Left ventricle myocardium inferior (tissue), 1 donor: ENCODE measurements at places on chromosomes 1 and 21.

- DNase-seq, result no peak
Observed at GRCh38 chr1:152770411-152770810, 4.5 kb upstream of the LCE1F start.

GRCh38 chr1:72282271-72283021, at the start of gene NEGR1:
Gene NEGR1 (minus strand): TSS chr1:72282539.
- peak; percentile 88 for DNase-seq

DNA sequence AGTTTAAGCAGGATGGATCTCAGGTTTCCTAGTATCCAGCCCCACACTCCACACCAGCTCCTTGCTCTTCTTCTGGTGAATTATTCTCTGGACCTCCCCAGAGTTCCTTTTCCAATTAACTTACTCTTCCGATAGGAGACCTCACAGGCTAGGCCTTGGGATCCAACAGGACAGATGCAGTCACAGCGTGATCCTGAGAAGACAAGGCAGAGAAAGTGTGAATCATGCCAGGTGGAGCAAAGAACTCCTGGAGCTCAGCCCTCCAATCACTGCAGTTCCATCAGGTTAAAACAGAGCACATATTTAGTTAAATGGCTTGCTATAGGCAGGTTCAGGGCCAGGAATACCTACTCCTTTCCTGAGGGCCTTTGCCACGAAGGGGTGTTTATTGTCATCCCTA, 34.1 kb downstream of the C8B start:
- no peak for DNase-seq

GRCh38 chr1:173688300-173688699, 18.6 kb upstream of the ANKRD45 start:
- DNase-seq, result no peak

- DNase-seq, result no peak
Observed at GRCh38 chr1:43184388-43184787, 12.3 kb downstream of the CFAP57 start.

GRCh38 chr1:26771643-26772321, 16.0 kb upstream of the PIGV start:
- DNase-seq, result no peak

DNA sequence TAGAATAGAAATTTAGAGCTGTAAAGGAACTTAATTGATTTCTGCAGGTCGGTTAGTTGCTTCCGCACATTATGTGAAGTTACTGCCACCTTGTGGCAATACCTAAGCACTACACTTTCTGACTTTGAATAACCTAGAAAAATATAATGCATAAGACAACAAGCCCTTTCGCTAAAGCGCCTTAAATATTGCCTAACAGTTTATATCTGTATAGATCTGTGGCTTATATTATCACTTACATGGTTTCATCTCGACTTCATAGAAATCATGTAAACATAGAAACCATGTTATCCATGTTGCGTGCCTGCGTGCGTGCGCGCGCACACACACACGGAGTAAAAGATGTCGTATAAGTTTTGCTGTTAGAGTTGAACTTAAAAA, 10.9 kb upstream of the IFI16 start:
- DNase-seq, result peak; percentile 40

- no peak for DNase-seq
Observed at GRCh38 chr1:9721606-9722377, 70.3 kb downstream of the PIK3CD start.

DNA sequence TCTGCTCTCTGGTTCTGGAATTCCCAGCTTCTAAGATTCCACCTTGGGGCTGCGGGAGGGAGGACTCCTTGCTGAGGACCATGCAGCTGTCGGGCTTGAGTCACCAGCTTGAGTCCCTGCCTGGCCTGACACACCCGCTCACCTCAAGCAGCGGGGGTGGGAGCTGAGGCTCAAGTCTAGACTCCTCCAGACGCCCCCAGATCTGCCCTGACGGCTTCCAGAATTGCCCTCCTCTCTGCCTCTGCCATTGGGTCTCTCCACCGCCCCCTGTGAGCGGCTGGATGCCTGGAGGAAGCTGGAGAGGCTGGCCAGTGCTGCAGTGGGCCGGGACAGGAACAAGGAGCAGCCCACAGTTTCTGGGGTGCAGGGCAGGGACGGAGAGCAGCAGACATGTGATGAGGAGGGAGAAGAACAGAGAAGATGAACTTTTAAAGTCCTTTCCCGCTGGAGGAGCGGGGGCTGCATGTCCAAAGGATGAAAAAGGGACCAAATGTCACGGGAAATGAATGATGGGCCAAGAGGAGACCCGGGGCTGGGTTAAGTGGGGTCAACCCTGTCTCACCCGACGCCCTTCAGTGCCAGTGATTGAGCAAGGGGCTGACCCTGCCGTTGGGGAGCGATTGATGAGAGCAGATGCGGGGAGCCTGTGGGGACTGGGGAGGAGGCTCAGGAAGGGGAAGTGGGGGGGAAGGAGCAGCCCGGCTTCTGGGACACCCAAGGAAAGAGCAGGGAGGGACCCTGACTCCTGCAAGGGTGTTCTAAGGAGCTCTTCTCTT, 13.5 kb downstream of the CRABP2 start:
- DNase-seq, result no peak

- DNase-seq, result no peak
Observed at GRCh38 chr1:235351441-235351840, 15.8 kb upstream of the TBCE start.

GRCh38 chr1:243883551-243883950, 33.5 kb upstream of the AKT3 start:
- no peak for DNase-seq

GRCh38 chr1:200314085-200314750, 95.6 kb downstream of the ZNF281 start:
- DNase-seq, result no peak

DNA sequence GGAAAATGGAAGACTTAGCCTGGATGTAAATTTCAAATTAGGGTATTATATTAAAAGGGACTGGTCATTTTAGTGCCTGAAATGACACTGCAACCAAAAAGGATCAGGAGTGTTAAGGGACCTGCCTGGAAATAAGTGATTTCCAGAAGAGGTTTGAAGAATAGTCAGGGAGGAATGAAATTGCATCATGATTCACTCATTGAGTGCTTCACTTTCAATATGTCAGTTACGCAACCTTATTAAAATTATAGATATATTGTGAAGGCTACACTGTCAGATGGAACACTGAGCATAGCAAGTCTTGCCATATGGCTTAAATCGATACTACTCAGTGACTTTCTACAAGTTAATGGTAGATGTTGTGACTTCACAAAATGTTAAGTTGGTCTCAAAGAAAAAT, 275.2 kb upstream of the DPYD start:
- no peak for DNase-seq

- no peak for DNase-seq
Observed at GRCh38 chr1:3319874-3320245, 134.6 kb upstream of the ARHGEF16 start.

GRCh38 chr1:51238034-51238403, 1.9 kb downstream of the RNF11 start:
- no peak for DNase-seq

DNA sequence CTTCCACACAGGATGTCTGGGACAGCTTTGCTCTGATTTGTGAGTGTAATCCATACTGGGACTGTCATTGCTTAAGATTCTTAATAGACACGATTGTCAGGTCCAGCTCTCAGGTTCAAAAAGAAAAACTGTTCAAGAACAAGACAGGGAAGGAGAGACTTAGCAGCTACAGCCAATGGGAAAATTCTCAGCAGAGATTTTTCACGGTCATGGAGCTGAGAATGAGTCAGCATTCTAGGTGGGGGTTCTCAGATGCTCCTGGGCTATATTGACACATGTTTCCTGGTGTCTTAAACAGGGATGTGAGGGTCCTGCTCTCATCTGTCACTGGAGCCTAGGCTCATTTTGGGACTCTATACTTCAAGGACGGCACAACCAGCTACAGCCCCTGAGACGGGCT, 318.3 kb downstream of the RRAGC start:
- no peak for DNase-seq

DNA sequence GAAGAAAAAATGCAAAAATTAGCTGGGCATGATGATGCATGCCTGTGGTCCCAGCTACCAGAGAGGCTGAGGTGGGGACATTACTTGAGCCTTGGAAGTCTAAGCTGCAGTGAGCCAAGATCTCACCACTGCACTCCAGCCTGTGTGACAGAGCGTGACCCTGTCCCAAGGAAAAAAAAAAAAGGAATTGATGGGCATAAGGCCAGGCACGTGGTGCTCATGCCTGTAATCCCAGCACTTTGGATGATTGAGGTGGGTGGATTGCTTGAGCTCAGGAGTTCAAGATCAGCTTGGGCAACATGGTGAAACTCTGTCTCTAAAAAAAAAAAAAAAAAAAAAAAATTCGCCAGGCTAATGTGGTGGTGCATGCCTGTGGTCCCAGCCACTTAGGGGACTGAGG, 55.8 kb upstream of the ATP2B4 start:
- DNase-seq, result no peak

GRCh38 chr1:230127105-230128054, 60.3 kb downstream of the GALNT2 start:
- no peak for DNase-seq

- no peak for DNase-seq
Observed at GRCh38 chr21:42937960-42938605, 12.7 kb upstream of the ERVH48-1 start.

- no peak for DNase-seq
Observed at GRCh38 chr1:184393962-184394361, 7.1 kb downstream of the C1orf21 start.

GRCh38 chr1:233113009-233113879, 162.8 kb downstream of the NTPCR start:
- DNase-seq, result peak; percentile 71

- DNase-seq, result no peak
Observed at GRCh38 chr1:232377494-232377770, 252.5 kb downstream of the SIPA1L2 start.

DNA sequence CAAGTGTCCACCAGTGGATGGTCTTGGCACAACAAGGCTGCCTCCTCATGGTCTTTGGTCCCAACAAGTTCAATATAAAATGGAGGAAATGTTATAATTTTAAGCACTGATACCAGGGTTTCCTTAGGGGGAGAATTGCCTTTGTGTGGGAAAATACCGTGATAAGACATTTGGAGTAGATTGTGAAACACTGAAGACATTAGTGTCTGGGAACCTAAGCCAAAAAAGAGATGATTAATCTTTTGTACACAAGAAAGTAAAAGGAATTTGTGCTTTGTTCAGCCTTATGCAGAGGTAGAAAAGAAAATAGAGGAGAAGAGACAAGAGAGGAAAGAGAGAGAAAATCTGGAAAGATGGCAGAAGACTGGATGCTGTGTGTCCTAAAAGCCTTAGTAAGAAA, 36.1 kb downstream of the ST6GALNAC3 start:
- DNase-seq, result no peak

GRCh38 chr1:29811727-29812407, 575.5 kb downstream of the PTPRU start:
- DNase-seq, result no peak

DNA sequence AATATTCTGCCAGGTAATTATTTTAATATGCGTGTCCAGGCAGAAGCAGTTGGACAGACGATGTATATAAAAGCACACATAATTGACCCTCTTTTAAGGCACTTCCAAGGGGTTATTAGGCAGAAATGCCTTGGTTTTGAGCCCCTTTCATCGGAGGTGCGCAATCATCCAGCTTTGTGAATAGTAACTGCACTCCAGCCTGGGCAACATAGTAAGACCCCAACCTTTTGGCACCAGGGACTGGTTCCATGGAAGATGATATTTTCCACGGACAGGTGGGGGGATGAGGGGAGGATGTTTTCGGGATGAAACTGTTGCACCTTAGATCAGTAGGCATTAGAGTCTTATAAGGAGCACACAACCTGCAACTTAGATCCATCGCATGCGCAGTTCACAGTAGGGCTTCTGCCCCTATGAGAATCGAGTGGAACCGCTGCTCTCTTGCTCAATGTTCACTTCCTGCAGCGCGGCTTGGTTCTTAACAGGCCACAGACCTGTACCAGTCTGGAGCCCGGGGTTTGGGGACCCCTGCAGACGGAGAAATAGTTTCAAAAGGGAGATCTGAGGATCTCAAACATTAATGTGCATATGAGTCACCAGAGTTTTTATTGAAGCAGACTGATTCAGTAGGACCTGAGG, 1.8 kb upstream of the MCOLN2 start:
- DNase-seq, result no peak

DNA sequence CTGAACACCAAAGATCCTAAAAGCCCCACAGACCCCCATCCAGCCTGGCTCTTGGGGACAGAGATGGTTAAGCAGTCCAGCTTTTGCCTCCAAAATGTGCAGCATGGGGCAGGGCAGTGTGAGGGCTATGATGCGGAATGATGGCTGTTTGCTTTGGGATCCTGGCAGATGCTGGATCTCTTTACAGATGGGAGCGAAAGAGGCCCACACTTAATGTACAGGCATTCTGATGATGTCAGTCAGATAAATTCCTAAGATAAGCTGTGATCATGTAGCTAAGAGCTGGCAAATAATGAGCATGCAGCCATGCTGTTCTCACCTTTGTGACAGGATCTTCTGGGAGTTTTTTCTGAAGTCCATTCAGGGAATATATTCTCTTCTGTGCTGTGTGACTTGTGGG, 17.6 kb upstream of the KCNQ4 start:
- no peak for DNase-seq

- DNase-seq, result no peak
Observed at GRCh38 chr21:27269644-27270043, 302.8 kb upstream of the ADAMTS5 start.

GRCh38 chr1:198605406-198605805, 33.4 kb upstream of the PTPRC start:
- no peak for DNase-seq

GRCh38 chr1:197441999-197442414, 174.0 kb downstream of the CRB1 start:
- DNase-seq, result peak; percentile 54

- peak; percentile 60 for DNase-seq
Observed at GRCh38 chr1:63968663-63969440, 195.0 kb downstream of the ROR1 start.

DNA sequence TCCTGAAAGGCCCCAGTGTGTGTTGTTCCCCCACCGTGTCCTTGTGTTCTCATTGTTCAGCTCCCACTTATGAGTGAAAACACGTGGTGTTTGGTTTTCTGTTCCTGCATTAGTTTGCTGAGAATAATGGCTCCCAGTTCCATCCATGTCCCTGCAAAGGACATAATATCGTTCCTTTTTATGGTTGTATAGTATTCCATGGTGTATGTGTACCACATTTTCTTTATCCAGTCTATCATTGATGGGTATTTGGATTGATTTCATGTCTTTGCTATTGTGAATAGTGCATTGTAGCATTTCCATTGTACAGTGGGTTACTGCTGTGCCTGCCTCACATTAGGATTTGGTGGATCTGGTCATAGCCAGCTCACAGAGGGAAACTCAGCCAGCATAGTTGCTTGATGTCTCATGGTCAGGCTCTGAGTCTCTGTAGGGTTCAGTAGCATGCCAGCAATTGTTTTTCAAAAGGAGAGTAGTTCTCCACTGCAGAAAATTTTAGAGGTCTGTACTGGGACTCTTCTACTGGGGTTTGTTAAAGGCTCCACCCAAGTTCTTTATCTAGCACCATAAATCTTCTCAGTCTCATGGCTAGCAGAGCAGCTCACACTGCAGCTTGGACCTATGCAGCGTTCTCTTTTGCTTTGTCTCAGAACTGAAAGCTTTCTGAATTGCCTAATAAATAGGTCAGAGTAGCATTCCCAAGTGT, 41.0 kb downstream of the RUNX3 start:
- DNase-seq, result no peak

- no peak for DNase-seq
Observed at GRCh38 chr1:180652792-180653191, 21.0 kb downstream of the XPR1 start.
